ENCODE measurements at places on chromosomes 2 and 18.

- no peak for DNase-seq
- no peak overlapping the region for H3K27ac ChIP-seq
- no peaks in the 10 kb centered on the region for H3K36me3 ChIP-seq
- no peak overlapping the region for H3K4me3 ChIP-seq
Measured at GRCh38 chr2:37792366-37792765, 120.9 kb upstream of the CDC42EP3 start.

GRCh38 chr2:134131681-134132489, 122.0 kb upstream of the MGAT5 start:
- peak overlapping the region; percentile 28 for H3K27ac ChIP-seq
- no peak overlapping the region for H3K4me3 ChIP-seq
- H3K4me1 ChIP-seq: peaks cover 60% of the 10 kb centered on the region
- no peaks in the 10 kb centered on the region for H3K27me3 ChIP-seq

DNA sequence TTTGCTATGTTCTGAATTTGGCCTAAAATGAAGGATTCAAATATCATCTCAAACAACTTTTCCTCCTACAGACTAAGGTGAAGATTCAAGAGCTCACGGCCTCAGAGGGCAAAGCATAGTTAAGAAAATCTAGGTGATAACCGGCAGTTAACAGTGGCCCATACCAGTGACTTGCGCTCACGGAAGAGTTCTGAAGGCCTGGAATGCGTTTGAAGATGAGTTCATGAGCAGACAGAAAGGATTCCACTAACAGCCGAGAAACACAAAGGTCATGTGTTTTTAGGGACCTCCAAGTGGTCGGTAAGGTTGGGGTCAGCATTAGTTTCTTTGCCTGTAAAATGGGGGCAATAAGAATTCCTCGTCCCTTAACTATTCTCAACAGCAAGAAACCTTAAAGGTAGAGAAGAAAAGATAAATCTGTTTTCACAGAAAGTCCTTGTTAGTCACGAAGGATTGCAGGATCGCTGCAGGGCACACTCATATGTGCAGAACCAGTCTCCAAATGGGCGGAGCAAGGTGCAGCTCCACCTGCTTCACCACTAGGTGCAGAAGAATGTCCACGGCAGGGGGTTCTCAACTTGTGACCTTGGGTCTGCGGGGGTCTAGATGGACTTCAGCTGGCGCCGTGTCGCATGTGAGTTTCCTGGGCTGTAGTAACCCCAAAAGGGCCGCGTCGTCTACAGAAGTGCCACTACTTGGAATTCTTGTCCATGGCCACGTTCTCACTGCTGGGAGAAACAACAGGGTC, 708 bp upstream of the RPIA start:
- H3K27ac ChIP-seq: peak overlapping the region; percentile 16
- H3K36me3 ChIP-seq: no peaks in the 10 kb centered on the region
- peak; percentile 73 for DNase-seq
- peak overlapping the region; percentile 71 for H3K4me3 ChIP-seq

- no peaks in the 10 kb centered on the region for H3K27me3 ChIP-seq
- no peak for DNase-seq
- no peak overlapping the region for H3K4me3 ChIP-seq
- no peak overlapping the region for H3K27ac ChIP-seq
- H3K4me1 ChIP-seq: no peaks in the 10 kb centered on the region
- no peaks in the 10 kb centered on the region for H3K36me3 ChIP-seq
Measured at GRCh38 chr2:138712212-138712979, 67.8 kb downstream of the NXPH2 start.

DNA sequence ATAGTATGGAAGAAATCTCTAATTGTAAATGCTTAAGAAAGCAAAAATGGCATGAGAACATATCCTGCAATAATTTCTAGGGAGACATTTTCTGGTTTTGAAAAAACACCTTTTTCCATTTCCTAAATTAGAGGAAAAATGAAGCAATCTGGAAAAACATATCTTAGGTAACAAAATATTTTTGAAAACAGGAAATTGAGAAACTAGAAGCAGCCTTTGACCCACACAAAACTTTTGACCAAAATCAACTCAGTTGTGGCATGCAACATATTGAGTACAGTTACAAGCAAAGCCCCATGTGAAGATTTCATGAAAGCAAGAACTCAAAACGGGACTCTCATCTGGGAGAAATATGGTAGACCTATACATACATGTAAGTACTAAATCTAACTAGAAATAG, 28.6 kb upstream of the CHAC2 start:
- no peak for DNase-seq
- no peak overlapping the region for H3K27ac ChIP-seq
- peaks cover 7% of the 10 kb centered on the region for H3K4me1 ChIP-seq
- H3K27me3 ChIP-seq: no peaks in the 10 kb centered on the region
- H3K36me3 ChIP-seq: no peaks in the 10 kb centered on the region
- no peak overlapping the region for H3K4me3 ChIP-seq

DNA sequence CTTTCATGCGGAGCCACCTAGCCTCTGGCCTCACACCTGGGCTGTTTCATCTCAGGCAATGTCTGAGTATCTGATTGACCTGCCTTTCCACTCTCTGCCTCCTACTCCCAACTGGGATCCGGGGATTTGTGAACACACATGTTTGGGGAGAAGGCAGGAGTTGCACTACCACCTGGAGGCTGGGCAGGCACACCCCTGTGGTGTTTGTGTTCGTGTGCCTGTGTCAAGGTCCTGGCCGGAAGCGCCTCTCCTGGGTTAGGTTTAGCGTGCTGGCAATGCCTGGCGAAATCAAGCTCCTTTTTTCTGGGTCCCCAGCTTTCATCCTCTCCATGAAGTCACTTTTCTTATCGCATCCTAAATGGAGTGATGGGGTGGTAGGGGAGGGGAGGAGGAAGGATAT, 63.9 kb downstream of the GATA6 start:
- no peak for DNase-seq
- H3K36me3 ChIP-seq: no peaks in the 10 kb centered on the region
- no peak overlapping the region for H3K4me3 ChIP-seq
- no peaks in the 10 kb centered on the region for H3K27me3 ChIP-seq
- no peaks in the 10 kb centered on the region for H3K4me1 ChIP-seq

DNA sequence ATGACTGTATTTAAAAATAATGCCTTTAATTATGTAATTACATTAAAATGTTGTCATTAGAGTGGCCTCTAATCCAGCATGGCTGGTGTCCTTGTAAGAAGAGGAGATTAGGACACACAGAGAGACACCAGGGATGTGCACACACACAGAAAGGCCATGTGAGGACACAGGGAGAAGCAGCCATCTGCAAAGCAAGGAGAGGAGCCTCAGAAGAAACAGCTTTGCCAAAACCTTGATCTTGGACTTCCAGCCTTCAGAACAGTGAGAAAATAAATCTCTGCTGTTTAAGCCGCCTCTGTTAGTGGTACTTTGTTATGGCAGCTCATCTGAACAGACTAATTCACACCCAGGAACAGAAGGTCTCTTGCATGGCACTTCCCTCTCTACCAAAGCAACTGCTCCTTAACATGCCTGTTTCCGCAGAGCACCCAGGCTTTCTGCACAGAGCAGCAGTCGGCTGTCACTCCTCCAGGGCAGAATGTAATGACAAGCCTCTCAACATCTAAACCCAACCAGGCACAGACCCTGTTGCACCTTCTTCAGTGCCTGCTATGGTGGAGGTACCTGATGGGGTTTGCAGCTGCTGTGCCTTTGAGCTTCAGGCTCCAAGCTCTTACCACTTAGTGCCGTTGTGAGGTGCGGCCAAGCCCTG, 377.7 kb downstream of the TDRD15 start:
- H3K27me3 ChIP-seq: no peaks in the 10 kb centered on the region
- H3K27ac ChIP-seq: no peak overlapping the region
- no peak for DNase-seq
- no peak overlapping the region for H3K4me3 ChIP-seq

GRCh38 chr18:55934821-55935220, 346.8 kb upstream of the TCF4 start:
- H3K27ac ChIP-seq: no peak overlapping the region
- DNase-seq: no peak
- no peaks in the 10 kb centered on the region for H3K27me3 ChIP-seq
- H3K36me3 ChIP-seq: no peaks in the 10 kb centered on the region
- no peaks in the 10 kb centered on the region for H3K4me1 ChIP-seq

- 0 out of 2 replicates have a peak, but pooled peaks cover 4% of the 10 kb centered on the region for H3K4me1 ChIP-seq
- peaks cover 15% of the 10 kb centered on the region for H3K27me3 ChIP-seq
- no peaks in the 10 kb centered on the region for H3K36me3 ChIP-seq
- H3K27ac ChIP-seq: no peak overlapping the region
- peak overlapping the region; percentile 85 for H3K4me3 ChIP-seq
Measured at GRCh38 chr18:13136056-13136903, 82.3 kb upstream of the LDLRAD4 start.

- peaks cover 10% of the 10 kb centered on the region for H3K4me1 ChIP-seq
- H3K36me3 ChIP-seq: no peaks in the 10 kb centered on the region
- no peaks in the 10 kb centered on the region for H3K27me3 ChIP-seq
- H3K27ac ChIP-seq: no peak overlapping the region
- DNase-seq: no peak
Measured at GRCh38 chr2:55164534-55165480, 67.3 kb downstream of the CLHC1 start.

DNA sequence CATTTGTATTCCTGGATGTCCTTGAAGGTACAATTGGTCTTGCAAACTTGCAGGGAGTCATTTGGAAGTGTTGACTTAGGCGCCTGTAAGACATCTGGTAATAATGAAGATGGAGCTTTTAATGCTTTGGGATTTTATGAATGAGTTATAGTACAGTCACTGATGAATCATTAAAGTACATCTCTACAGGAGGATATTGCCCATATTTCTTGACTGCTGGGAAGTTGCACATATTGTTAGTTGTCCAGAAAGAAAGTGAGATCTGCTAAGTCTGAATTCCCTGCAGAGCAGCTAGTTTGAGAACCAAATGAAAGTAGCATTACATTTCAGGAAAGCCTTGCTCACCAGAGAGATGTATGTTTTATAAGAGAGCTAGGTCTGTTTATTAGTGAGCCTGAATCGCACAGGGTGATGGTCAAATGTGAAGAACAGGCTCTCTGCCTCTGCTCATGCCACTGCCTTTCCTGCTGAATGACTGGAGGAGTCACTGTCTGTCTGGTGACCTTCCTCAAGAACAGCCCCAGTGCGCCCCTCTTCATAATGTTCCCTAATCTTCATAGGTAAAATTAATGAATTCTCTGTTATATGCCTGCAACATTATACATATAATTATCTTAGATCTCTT, 138.9 kb upstream of the KLHL14 start:
- DNase-seq: no peak
- no peak overlapping the region for H3K27ac ChIP-seq
- H3K4me1 ChIP-seq: no peaks in the 10 kb centered on the region
- no peaks in the 10 kb centered on the region for H3K27me3 ChIP-seq
- H3K4me3 ChIP-seq: no peak overlapping the region

DNA sequence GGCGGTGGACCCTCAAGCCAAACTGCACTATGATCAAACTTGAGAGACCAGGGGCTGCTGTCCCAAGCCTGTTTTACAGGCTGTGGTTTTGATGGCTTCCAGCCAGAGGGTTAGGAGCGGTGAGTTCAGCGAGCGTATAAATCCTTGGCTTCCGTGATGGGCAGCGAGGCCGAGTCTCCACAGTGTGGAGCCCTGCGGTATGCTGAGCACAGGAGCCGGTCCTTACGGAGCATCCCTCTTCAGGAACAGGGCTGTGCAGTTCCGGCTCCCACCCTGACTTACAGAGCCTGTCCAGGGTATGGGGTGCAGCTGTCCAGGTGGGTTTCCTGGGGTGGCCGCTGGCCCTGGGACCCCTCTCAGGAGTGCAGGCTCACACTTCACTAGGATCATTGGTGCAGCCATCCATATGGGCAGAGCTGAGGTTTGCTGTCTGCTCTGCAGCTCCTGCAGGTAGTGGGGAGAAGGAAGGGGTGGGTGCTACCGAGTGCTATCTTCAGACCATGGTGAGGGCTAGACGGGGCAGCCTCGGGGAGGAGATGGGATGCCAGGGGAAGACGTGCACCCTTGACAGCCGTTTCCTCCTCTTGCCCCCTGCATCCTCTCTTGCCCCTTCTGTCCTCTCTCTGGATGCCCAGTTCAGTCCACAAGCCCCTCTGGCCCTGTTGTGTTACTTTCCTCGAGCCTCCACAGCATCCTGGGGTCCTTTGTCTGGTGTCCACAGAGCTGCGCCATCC, 104.3 kb downstream of the FAM210A start:
- H3K4me1 ChIP-seq: no peaks in the 10 kb centered on the region
- no peaks in the 10 kb centered on the region for H3K36me3 ChIP-seq
- no peak for DNase-seq
- H3K27ac ChIP-seq: no peak overlapping the region

- H3K4me3 ChIP-seq: no peak overlapping the region
- no peaks in the 10 kb centered on the region for H3K27me3 ChIP-seq
- no peaks in the 10 kb centered on the region for H3K36me3 ChIP-seq
Measured at GRCh38 chr2:182618672-182619079, 97.4 kb upstream of the DNAJC10 start.

- no peak overlapping the region for H3K4me3 ChIP-seq
- no peaks in the 10 kb centered on the region for H3K27me3 ChIP-seq
- H3K4me1 ChIP-seq: no peaks in the 10 kb centered on the region
- H3K36me3 ChIP-seq: no peaks in the 10 kb centered on the region
- no peak for DNase-seq
Measured at GRCh38 chr18:10916865-10917264, 232.5 kb downstream of the PIEZO2 start.

- no peak overlapping the region for H3K27ac ChIP-seq
- H3K4me1 ChIP-seq: no peaks in the 10 kb centered on the region
- no peaks in the 10 kb centered on the region for H3K27me3 ChIP-seq
- no peak for DNase-seq
- no peaks in the 10 kb centered on the region for H3K36me3 ChIP-seq
Measured at GRCh38 chr2:104702031-104702850, 151.7 kb upstream of the POU3F3 start.

DNA sequence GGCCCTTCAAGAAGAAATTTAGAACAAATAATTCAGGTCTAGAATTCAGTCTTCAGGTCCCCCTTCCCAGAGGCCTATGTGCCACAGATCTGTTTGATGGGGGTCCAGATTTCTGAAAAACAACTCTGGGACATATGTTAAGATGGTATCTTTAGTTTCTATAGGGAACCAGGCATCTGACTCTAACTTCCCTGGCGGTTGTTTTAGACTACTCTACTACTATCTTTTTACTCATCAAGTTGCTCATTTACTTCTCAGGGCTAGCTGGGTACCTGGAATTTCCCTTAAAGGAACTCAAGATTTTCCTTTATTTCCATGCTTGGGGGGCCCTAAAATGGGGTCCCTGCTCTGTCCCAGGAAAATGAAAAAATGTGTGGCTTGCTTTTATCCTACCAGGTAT, 114.7 kb upstream of the RAB6C start:
- H3K4me1 ChIP-seq: no peaks in the 10 kb centered on the region
- no peaks in the 10 kb centered on the region for H3K36me3 ChIP-seq
- no peak overlapping the region for H3K27ac ChIP-seq
- no peak overlapping the region for H3K4me3 ChIP-seq
- H3K27me3 ChIP-seq: no peaks in the 10 kb centered on the region

GRCh38 chr2:97844311-97844859, 131.0 kb downstream of the ZAP70 start:
- no peak for DNase-seq
- H3K36me3 ChIP-seq: no peaks in the 10 kb centered on the region
- no peaks in the 10 kb centered on the region for H3K27me3 ChIP-seq
- no peaks in the 10 kb centered on the region for H3K4me1 ChIP-seq

Data from MM.1S (cell line).